Thoracic aorta (tissue), 2 donors: ENCODE measurements at places on chromosomes 1 and 21.

- DNase-seq: no peak
- no peak overlapping the region for H3K4me3 ChIP-seq
- no peaks in the 10 kb centered on the region for H3K4me1 ChIP-seq
- no peaks in the 10 kb centered on the region for H3K27me3 ChIP-seq
- no peaks in the 10 kb centered on the region for H3K36me3 ChIP-seq
Observed at GRCh38 chr1:147574401-147574800, 33.1 kb downstream of the BCL9 start.

- H3K27me3 ChIP-seq: no peaks in the 10 kb centered on the region
- no peak overlapping the region for H3K4me3 ChIP-seq
- no peaks in the 10 kb centered on the region for H3K36me3 ChIP-seq
- peaks cover 2% of the 10 kb centered on the region for H3K4me1 ChIP-seq
Observed at GRCh38 chr1:169361281-169361680, 6.3 kb downstream of the NME7 start.

- no peak overlapping the region for H3K4me3 ChIP-seq
- H3K27me3 ChIP-seq: no peaks in the 10 kb centered on the region
- DNase-seq: no peak
- no peaks in the 10 kb centered on the region for H3K36me3 ChIP-seq
Observed at GRCh38 chr1:62423580-62424242, 13.1 kb upstream of the USP1 start.

GRCh38 chr1:246005067-246005466, 502.0 kb downstream of the SMYD3 start:
- no peak overlapping the region for H3K27ac ChIP-seq
- H3K27me3 ChIP-seq: no peaks in the 10 kb centered on the region
- DNase-seq: no peak
- H3K4me3 ChIP-seq: no peak overlapping the region

- peaks cover 7% of the 10 kb centered on the region for H3K4me1 ChIP-seq
- no peaks in the 10 kb centered on the region for H3K27me3 ChIP-seq
- no peak for DNase-seq
- no peak overlapping the region for H3K4me3 ChIP-seq
- H3K27ac ChIP-seq: no peak overlapping the region
- H3K36me3 ChIP-seq: no peaks in the 10 kb centered on the region
Observed at GRCh38 chr1:109653306-109653705, 2.6 kb upstream of the GSTM4 start.

DNA sequence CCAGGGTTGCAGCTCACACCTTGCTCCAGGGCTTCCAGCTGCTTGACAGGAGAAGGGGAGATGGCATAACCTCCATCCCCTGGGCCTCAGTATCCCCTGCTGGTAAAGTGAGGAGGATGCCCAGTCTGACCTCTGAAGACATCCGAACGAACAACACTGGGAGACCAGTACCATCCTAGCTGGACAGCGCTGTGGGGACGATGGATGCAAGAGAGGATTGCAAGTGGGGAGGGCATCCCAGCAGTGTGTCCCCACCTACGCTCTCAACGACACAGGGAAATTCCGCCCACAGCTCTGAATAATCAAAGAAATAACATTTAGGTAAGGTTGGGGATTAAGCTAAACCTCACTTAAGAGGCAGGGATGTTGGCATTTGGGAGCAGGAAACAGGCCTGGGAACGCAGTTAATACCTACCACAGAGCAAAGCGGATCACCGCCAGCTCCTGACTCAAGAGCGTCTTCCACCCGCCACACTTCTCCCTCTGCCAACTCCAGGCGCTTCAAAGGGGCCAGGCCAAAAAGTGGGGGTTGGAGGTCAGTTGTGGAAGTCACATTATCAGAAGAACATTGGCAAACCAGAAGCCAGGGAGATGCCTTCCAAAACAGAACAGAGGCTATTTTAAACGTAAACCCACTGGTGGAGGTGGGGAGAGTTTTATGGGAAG, 47.6 kb downstream of the SSBP3 start:
- H3K4me3 ChIP-seq: no peak overlapping the region
- DNase-seq: no peak
- H3K36me3 ChIP-seq: no peaks in the 10 kb centered on the region
